GM06990 (cell line): ENCODE measurements at places on chromosomes 4 and X.
A peak's percentile ranks its signal among the peaks of the same experiment; 100 is the strongest.

GRCh38 chrX:151624677-151625076, 61.2 kb downstream of the PASD1 start:
- DNase-seq, result no peak

- DNase-seq, result no peak
Measured at GRCh38 chr4:148016063-148016637, 284.3 kb downstream of the ARHGAP10 start.

DNA sequence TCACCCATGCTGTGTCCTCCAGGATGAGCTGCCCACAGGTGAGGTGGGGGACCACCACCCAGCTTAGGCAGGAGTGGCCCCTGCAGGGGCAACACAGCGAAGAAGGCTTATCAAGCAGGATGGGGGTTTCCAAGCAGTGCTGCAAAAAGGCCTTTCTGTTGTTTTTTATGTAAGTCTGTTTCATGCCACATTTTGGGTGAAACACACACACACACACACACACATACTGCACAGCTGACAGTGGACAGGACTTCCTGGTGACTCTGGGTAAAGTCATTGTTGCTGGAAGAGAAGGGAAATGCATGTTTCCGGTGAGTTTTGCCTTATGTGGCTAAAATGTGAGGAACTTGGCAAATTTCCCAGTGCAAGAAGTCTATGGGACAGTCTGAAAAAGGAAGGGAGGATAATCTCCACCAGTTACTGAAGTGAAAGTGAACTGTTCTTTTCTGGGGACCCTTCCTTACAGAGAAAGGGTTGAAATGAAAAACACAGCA, 119.2 kb downstream of the IRF2 start:
- DNase-seq, result peak; percentile 70

- no peak for DNase-seq
Measured at GRCh38 chrX:54166915-54167314, 16.1 kb downstream of the FAM120C start.

GRCh38 chr4:81214144-81214880, 710 bp downstream of the PRKG2 start:
- no peak for DNase-seq

GRCh38 chr4:155751569-155751968, 7.3 kb upstream of the GUCY1B1 start:
- DNase-seq, result no peak

DNA sequence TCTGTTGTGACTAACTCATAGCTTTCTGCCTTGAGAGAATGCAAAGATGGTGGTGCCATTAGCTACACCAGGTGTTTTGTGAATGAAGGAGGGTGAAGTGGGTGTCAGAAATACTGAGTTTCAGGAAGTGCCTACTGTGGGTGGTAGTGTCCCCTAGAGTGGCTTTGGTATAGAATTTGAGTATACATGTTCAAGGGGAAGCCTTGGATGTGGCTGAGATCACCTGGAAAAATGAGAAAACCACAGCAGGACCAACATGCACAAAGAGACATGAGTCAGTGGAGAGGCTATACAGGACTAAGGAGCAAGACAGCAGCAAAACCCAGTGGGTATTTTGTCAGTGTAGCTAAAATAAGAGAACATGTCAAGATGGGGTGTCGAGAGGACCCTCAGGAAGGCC, 204.3 kb upstream of the TBL1X start:
- no peak for DNase-seq

DNA sequence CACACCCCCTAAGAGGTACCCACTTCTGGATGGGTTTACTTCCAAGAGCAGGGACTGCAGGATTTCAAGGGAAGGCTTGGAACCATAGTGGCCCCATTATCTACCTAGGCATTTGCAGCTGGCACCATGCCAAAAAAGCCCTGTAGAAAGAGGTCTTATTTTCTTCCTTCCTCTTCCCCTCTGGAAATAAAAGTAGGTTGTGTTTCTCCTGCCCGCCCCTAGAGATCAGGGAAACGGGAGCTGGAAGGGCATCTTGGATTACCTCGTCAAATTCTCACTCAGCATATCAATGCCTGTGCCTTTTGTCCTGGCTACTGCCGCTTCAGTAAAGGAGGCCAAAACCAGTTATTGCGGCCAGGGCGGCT, 1.6 kb downstream of the SCD5 start:
- DNase-seq, result no peak

DNA sequence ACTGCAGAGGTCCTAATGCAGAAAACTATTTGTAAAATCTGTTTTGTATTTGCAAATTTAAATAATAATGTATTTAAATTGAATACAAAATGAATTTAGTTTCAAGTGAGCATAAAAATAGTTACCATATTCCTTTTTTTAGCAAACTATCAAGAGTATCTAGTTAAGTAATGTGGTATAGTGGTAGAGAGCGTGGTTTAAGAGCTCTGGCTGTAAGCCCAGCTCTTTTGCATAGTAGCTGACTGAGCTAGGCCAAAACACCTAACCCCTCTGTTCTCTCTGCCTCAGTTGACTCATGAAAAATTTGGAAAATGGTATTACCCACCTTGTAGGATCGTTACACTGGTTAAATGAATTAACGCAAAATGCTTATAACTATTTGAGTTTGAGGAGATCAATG, 18.1 kb upstream of the ADAD1 start:
- no peak for DNase-seq

DNA sequence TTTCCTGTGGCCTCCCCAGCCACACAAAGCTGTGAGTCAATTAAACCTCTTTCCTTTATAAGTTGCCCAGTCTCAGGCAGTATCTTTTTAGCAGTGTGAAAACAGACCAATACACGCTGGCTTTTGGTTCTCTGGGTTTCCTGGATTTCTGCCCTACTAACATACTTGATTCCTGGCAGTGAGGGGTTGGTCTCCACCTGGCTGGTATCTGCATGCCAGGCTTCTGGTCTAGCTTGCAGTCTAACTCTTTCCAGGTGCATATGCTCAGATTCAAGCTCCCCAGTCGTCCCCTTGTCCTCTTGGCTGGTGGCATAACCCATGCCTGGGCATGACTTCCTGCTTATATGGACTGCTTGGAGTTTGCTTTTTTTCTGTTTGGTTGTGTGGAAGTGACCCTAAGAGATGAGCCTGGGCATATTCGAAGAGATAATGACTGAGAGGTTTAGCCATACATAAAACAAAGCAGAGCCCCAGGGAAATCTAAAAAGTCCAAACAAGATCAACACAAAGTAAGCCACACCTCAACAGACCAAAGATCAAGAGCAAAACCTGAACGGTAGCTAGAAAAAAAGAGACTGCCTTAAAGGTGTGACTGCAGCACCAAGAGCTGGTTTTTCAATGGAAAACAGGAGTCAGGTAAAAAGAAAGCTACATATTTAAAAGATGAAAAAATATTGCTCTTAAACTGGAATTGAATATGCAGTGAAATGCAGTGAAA, 102.1 kb upstream of the STS start:
- no peak for DNase-seq

DNA sequence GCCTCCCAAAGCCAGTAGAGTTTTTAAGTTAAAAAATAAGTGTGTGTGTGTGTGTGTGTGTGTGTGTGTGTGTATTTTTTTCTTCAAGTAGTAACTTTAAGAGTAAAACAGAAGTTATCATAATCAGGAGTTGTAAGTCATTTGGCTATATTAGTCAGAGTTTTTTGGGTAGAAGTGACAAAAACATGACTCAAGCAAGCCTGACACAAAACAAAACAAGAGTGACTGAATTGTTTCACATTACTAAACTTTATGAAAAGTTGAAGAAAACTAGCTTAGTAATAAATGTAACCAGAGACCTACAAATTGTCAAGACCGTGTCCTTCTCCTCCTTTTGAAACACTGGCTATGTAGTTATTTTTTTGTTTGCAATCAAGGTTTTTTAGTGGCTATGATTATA, 738.0 kb upstream of the PITX2 start:
- DNase-seq, result no peak

- DNase-seq, result no peak
Measured at GRCh38 chr4:145340071-145340675, 141.5 kb upstream of the SMAD1 start.

DNA sequence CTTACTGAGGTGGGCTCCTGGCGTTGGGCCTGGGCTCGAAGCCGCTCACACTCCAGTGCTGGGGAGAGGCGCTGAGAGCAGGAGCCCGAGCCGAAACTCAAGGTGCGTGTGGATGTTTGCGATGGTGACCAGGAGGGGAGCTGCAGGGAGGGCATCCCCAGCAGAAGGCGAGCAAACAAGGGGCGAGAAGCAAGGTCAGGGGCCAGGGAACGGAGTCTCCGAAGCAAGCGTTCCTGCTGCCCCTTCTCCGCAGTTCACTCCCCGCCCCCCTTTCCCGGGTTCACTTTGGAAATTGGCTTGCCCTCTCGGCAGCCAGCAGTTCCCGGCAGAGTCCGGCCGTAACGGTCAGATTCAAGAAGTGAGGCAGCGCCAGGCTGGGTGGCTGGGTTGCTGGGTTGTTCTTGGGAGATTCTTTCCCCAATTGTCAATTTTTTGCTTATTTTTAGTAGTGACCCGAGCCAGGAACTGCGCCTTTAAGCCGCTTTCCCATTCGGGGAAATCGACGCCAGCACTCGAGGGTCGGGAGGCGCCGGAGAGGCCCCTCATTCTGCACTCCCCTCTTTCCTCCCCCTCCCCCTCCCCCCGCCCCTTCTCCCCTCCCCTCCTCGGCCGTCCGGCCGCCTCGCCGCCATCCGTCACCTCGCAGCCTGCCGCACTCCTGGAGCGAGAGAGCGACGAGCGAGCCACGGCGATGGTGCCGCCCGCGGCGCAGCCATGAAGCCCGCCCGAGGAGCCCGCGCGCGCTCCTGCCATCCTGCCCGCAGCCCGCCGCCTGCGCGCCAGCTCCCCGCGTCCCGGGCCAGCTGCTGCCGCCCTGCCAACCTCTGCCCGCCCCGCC, at the start of gene FRMPD3:
Gene FRMPD3, plus strand, starts transcription at position 655 of the 838 bp plus-strand sequence. CDS start 76,937 bp downstream, outside the sequence.
- DNase-seq, result peak; percentile 37

- DNase-seq, result no peak
Measured at GRCh38 chr4:105546086-105546485, 6.3 kb upstream of the ARHGEF38 start.

DNA sequence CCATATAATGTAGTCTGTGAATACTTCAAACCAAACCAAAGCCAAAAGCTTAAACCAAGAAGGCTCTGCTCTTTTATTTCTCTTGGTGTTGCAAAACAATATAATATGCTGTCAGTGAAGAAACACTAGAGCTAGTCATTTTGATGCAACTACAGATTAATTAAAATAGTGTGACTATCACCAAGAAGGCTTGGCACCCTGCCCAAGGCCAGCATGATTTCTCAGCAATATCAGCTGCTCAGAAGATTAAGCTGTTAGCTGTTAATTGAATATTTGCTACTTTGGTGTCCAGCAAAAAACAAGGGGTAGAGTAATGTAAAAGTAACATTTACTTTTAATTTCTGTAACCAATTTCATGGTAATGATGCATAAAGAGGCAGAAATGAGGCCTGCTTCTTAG, 104.9 kb upstream of the PRPS2 start:
- no peak for DNase-seq

- no peak for DNase-seq
Measured at GRCh38 chr4:64200001-64200555, 209.2 kb downstream of the TECRL start.

GRCh38 chr4:107977966-107978705, 11.6 kb upstream of the HADH start:
- no peak for DNase-seq

DNA sequence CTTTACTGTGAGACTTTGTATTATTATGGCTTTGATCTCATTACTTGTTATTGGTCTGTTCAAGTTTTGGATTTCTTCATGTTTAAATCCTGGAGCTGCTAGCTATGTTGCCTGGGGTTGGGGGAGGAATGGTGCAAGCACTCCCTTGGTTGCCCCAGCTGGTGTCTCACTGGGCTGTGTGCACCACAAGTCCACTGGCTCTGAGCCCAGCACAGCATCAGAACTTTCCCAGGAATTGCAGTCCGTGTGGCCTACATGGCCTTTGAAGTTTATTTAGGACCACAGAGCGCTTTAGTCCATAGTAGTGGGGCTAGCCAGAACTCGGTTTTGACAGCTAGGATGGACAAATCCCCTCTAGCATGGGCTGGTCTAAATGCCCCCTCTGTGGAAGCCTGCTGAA, 278.8 kb upstream of the RPS6KA3 start:
- no peak for DNase-seq

- peak; percentile 59 for DNase-seq
Measured at GRCh38 chr4:88858752-88859151, 161.1 kb upstream of the NAP1L5 start.

DNA sequence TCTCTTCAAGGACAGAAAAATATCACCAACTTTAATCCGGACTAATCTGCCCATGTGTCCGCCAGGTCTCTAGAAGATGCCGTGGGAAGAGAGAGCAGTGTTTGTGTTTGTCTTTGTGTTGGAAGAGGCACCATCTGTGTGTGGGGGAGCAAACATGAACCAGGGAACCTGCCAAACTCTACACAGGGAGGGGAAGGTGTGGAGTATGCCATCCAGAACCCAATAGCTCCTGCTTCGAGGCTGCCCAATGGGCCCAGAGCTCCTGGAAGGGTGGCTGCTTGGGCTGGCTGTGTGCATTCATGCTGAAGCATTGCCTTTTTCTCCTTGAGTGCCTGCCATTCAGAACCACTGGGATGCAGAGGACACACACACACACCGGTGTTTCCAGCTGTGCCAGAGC, 536.2 kb downstream of the MID1IP1 start:
- DNase-seq, result no peak

DNA sequence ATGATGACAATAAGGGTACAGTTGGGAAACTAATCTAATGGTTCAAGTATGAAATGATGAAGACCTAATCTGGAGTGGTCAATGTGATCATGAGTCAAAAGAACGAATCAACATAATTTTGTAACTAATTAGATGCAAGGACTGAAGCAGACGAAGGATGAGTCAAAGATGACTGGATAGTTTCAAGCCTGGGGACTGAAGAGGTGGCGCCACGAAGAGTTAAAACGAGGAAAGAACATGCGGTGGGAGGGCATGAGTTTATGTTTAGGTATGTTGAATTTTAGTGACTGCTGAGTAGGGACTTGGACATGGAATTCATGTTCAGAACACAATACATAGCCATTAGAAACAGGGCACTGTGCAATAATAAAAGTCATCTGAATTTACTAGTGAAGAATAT, 221.5 kb upstream of the FAM241A start:
- DNase-seq, result no peak

- DNase-seq, result peak; percentile 0
Measured at GRCh38 chr4:162274354-162274753, 110.6 kb upstream of the FSTL5 start.
